ENCODE measurements at places on chromosomes 6 and 20. TPM values are rescaled to one million over a fixed set of nuclear protein-coding genes. Genes with fewer than 3 reads are reported as not detected.

DNA sequence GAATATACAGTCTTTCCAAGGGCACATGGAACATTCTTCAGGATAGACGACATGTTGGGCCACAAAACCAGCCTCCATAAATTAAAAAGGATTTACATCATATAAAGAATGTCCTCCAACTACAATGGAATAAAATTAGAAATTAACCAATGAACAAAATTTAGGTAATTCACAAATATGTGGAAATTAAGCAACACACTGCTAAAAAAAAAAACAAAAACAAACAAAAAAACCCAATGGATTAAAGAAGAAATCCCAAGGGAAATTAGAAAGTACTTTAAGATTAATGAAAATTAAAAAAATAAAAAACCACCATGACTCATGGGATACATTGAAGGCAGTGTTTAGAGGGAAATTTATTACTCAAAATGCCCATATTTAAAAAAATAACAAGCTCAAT is 21.4 kb upstream of the NT5E start:
- DNase-seq: no peak
- no peak overlapping the region for H3K4me3 ChIP-seq
- no peak overlapping the region for H3K27ac ChIP-seq

DNA sequence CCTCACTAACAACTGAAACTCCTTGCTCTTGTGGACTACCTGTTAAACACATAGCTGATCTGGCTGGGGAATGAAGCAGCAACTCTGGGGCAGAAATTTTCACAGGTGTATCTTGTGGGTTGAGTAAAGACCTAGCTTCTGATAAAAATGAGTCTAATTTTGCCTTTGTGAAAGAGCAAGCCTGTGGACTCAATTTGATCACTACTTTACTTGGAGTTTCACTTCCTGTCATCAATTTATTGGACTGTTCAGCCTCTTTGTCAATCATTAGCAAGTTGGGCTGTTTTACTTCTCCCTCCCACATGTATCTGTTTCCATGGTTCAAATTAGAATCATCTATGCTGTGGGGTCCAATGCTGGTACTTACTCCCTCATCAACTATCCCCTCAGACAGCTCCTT is 29.6 kb upstream of the CRIP3 start:
- DNase-seq: no peak
- no peak overlapping the region for H3K4me3 ChIP-seq
- H3K27me3 ChIP-seq: no peaks in the 10 kb centered on the region
- no peaks in the 10 kb centered on the region for H3K36me3 ChIP-seq
- no peaks in the 10 kb centered on the region for H3K4me1 ChIP-seq

The FITM2 gene
- 4.2 TPM for total RNA-seq

The EDEM2 gene
- 12.5 TPM for total RNA-seq

DNA sequence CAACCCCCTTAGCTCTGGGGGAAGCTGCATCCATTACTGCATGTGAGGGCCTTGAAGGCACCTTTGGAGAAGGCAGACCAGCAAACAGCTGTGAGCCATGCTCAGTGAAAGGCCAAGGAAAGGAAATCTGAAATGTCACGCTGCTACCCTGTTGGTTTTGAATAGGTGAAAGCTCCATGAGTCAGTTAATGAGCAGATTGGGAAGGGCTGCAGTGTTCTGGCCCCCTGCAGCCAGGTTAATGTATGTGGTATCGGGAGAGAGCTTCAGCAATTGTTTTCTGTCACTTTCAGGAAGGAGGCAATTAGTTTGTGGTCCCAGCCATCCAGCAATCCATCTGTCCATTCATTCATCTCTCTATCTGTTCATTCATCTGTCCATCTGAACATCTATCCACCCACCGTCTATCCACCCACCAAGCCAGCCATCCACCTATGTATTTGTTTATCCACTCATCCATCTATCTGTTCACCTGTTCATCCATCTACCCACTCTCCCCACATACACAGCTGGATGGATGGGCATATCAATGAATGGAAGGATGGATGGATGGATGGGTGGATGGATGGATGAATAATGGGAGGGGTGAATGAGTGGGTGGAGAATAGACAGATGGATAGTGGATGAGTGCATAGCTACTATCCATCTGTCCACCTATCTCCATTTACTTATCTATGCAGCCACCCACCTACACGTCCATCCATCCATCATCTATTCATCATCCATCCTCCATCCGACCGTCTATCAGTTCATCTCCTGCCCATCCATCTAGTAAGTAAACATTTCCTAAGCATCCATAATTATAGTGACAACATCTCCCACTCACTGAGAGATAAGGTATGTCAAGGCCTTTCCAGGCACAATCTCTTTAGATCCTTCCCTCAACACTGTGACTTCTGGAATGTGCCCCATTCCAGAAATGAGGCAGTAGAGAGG is 16.0 kb downstream of the PCK1 start:
- H3K4me1 ChIP-seq: peaks cover 5% of the 10 kb centered on the region
- no peak for DNase-seq
- no peaks in the 10 kb centered on the region for H3K27me3 ChIP-seq

The FOXA2 gene
- total RNA-seq: not detected

The EYA4 gene
- 1.1 TPM for total RNA-seq

The TAF11 gene
- total RNA-seq: 8.4 TPM

The BACH2 gene
- 0.44 TPM for total RNA-seq

- DNase-seq: no peak
- no peak overlapping the region for H3K27ac ChIP-seq
- no peaks in the 10 kb centered on the region for H3K4me1 ChIP-seq
- H3K36me3 ChIP-seq: no peaks in the 10 kb centered on the region
Observed at GRCh38 chr6:21265730-21266044, 327.9 kb upstream of the SOX4 start.

- H3K4me1 ChIP-seq: peaks cover 4% of the 10 kb centered on the region
- H3K27me3 ChIP-seq: no peaks in the 10 kb centered on the region
- no peaks in the 10 kb centered on the region for H3K36me3 ChIP-seq
- H3K4me3 ChIP-seq: no peak overlapping the region
Observed at GRCh38 chr6:143615785-143616184, 62.0 kb upstream of the PHACTR2 start.

GRCh38 chr6:56742122-56742791 is 99.6 kb upstream of the DST start:
- H3K4me3 ChIP-seq: peak overlapping the region; percentile 14
- DNase-seq: no peak
- peaks cover 24% of the 10 kb centered on the region for H3K4me1 ChIP-seq
- H3K36me3 ChIP-seq: no peaks in the 10 kb centered on the region
- peak overlapping the region; percentile 23 for H3K27ac ChIP-seq

- no peak overlapping the region for H3K27ac ChIP-seq
- H3K36me3 ChIP-seq: peaks cover 11% of the 10 kb centered on the region
- no peak for DNase-seq
- H3K4me3 ChIP-seq: no peak overlapping the region
- H3K27me3 ChIP-seq: no peaks in the 10 kb centered on the region
Observed at GRCh38 chr6:118502169-118502568, 45.9 kb upstream of the PLN start.

- peak overlapping the region; percentile 93 for H3K4me3 ChIP-seq
- DNase-seq: no peak
- H3K27me3 ChIP-seq: no peaks in the 10 kb centered on the region
- peaks cover 13% of the 10 kb centered on the region for H3K36me3 ChIP-seq
- peak overlapping the region; percentile 94 for H3K27ac ChIP-seq
Observed at GRCh38 chr6:28081486-28081751, 1.1 kb downstream of the ZNF165 start.

The PSMB9 gene
- 5.2 TPM for total RNA-seq

GRCh38 chr6:134114918-134115714 is 62.7 kb upstream of the SLC2A12 start:
- H3K36me3 ChIP-seq: no peaks in the 10 kb centered on the region
- no peaks in the 10 kb centered on the region for H3K4me1 ChIP-seq
- peaks cover 23% of the 10 kb centered on the region for H3K27me3 ChIP-seq
- DNase-seq: no peak
- H3K4me3 ChIP-seq: no peak overlapping the region

- no peaks in the 10 kb centered on the region for H3K4me1 ChIP-seq
- H3K27ac ChIP-seq: no peak overlapping the region
- H3K27me3 ChIP-seq: no peaks in the 10 kb centered on the region
- DNase-seq: no peak
- H3K36me3 ChIP-seq: no peaks in the 10 kb centered on the region
- H3K4me3 ChIP-seq: no peak overlapping the region
Observed at GRCh38 chr6:135423649-135424128, 73.9 kb downstream of the AHI1 start.

The RSPO4 gene
- total RNA-seq: 0.19 TPM

The BIRC7 gene
- total RNA-seq: not detected

DNA sequence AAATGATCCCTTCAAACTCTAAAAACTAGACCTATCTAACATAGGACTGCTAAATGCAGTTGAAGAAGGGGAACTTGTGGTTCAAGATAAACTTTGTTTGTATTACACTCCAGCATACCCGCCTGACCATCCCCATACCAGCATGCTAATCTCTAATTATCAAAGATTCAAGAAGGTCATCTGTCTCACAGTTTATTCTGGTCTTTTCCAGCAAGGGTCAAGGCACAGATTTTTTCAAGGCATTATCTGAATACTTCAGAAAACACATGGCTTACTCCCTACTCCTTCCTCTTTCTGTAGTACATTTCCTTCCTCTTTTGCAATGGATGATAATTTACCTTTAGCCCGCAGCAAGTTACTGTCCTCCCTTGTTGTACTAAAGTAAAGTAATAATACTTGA is 174.1 kb downstream of the PKHD1 start:
- no peak overlapping the region for H3K27ac ChIP-seq
- no peaks in the 10 kb centered on the region for H3K36me3 ChIP-seq
- H3K4me1 ChIP-seq: no peaks in the 10 kb centered on the region
- no peaks in the 10 kb centered on the region for H3K27me3 ChIP-seq
- no peak overlapping the region for H3K4me3 ChIP-seq
- no peak for DNase-seq

DNA sequence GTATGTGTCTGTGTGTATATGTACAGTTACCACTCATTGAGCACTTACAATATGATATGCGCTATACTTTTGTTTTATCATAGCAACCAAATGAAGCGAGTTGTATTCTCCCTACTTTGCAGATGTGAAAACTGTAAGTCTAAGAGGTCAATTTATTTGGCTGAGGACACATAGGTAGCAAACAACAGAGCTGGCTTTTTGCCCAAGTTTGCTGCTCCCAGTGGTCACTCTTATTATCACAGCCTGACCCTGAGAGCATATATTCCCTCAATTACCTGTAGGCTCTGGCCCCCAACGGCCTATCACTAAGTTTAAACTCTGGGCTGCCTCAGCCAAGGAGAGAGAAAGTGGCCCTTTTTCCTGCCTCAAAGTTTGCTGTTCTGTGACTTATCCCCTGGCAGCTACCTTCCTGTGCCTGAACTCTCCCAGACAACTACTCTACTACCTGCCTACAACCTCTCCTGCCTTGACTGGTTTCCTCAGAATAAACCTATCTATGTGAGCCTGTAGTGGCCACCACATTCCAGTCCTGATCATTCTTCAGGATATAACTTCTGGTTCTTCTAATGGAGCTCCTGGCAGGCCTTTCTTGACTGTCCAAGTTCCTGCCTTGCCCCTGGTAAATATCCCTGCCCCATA is 221.8 kb downstream of the FRK start:
- H3K27ac ChIP-seq: no peak overlapping the region
- no peak overlapping the region for H3K4me3 ChIP-seq
- H3K27me3 ChIP-seq: no peaks in the 10 kb centered on the region
- DNase-seq: no peak
- no peaks in the 10 kb centered on the region for H3K4me1 ChIP-seq
- no peaks in the 10 kb centered on the region for H3K36me3 ChIP-seq

DNA sequence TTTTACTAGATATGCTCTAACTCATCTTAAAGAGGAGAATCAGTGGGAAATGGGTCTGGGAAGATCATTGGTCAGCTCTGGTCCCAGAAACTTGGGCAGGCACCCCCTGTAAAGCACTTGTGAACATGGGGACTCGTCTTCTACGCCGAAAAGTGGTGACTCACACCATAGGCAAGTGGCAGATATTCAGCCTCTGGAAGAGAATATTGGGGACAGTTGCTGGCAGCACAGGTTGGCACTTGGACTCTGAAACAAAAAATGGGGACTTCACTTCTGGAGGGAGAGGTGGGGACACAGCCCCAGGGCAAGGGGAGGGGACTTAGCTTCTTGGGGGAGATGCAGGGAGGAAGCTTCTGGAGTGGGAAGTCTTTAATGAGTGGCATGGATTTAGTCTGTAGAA is 11.9 kb upstream of the ZNF343 start:
- no peak overlapping the region for H3K27ac ChIP-seq
- peaks cover 4% of the 10 kb centered on the region for H3K27me3 ChIP-seq
- peaks cover 3% of the 10 kb centered on the region for H3K4me1 ChIP-seq
- no peak overlapping the region for H3K4me3 ChIP-seq
- no peaks in the 10 kb centered on the region for H3K36me3 ChIP-seq

The CAGE1 gene
- not detected for total RNA-seq

The OGFRL1 gene
- 36.7 TPM for total RNA-seq

The LINC00237 gene
- total RNA-seq: not detected

The PRRT1 gene
- 0.87 TPM for total RNA-seq

The ARMC12 gene
- total RNA-seq: not detected

- peaks cover 40% of the 10 kb centered on the region for H3K4me1 ChIP-seq
- H3K27ac ChIP-seq: peak overlapping the region; percentile 96
- peaks cover 9% of the 10 kb centered on the region for H3K36me3 ChIP-seq
- H3K4me3 ChIP-seq: no peak overlapping the region
Observed at GRCh38 chr6:33431880-33432541, 12.1 kb downstream of the SYNGAP1 start.

GRCh38 chr6:132490478-132491204 is 22.3 kb downstream of the STX7 start:
- DNase-seq: no peak
- H3K4me3 ChIP-seq: no peak overlapping the region
- H3K4me1 ChIP-seq: peaks cover 12% of the 10 kb centered on the region
- H3K27me3 ChIP-seq: no peaks in the 10 kb centered on the region
- H3K27ac ChIP-seq: no peak overlapping the region

GRCh38 chr20:11379257-11380011 is 538.3 kb upstream of the BTBD3 start:
- H3K27ac ChIP-seq: no peak overlapping the region
- no peak overlapping the region for H3K4me3 ChIP-seq
- DNase-seq: no peak
- H3K27me3 ChIP-seq: no peaks in the 10 kb centered on the region

The CDH26 gene
- 10.3 TPM for total RNA-seq

The C6orf163 gene
- total RNA-seq: 1.6 TPM

DNA sequence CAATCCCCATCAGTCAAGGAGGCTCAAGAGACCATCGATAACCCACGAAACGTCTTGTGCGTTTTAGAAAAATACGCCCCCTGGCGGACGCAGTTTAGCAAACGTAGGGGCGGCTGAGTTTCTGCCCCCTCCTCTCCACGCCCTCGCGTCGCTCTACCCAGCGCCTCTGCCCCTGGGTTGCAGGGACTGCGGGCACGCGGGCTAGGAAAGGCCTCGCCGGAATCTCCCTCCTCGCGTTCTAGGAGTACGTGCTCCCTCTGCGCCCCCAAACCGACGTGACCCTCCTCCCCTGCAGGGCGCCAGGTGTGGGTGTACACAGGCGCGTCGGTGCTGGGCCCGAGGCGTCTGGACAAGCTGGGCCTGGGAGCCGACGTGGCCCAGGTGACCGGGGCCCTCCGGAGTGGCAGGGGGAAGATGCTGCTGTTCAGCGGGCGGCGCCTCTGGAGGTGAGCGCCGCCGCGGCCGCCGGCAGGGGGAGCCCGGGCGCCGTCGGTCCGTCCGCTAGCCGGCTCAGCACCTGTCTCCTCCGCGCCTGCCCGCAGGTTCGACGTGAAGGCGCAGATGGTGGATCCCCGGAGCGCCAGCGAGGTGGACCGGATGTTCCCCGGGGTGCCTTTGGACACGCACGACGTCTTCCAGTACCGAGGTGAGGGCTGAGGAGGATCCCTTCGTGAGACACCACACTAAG is 5.3 kb downstream of the MMP9 start:
- H3K27me3 ChIP-seq: peaks cover 98% of the 10 kb centered on the region
- no peaks in the 10 kb centered on the region for H3K36me3 ChIP-seq
- no peak for DNase-seq
- H3K4me3 ChIP-seq: peak overlapping the region; percentile 40

GRCh38 chr6:73231986-73232391 is 6.7 kb upstream of the KHDC1L start:
- no peaks in the 10 kb centered on the region for H3K36me3 ChIP-seq
